Activated CD8-positive, alpha-beta memory T cell treated with anti-CD3 and anti-CD28 coated beads for 1 hour (primary cell): ENCODE measurements at places on chromosomes 1 and 21.

DNA sequence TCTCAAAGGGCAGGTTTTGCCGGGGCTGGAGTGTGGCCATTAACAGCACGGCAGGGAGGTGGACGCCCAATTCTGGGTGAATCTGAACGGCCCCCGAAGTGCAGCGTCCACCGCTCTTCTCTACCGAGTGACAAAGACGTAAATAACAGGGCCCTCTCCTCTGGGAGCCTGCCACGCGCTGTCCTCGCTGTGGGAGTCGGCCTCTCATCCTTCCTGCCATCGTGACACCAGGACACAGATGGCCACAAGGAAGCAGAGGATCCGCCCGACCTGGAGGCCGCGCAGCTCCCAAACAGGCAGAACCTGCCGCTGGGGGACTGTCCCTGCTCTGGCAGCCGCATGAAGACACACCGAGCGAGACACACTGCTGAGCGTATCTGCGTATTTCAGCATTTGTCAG lies 12.1 kb upstream of the CDK11B start:
- DNase-seq, result no peak

DNA sequence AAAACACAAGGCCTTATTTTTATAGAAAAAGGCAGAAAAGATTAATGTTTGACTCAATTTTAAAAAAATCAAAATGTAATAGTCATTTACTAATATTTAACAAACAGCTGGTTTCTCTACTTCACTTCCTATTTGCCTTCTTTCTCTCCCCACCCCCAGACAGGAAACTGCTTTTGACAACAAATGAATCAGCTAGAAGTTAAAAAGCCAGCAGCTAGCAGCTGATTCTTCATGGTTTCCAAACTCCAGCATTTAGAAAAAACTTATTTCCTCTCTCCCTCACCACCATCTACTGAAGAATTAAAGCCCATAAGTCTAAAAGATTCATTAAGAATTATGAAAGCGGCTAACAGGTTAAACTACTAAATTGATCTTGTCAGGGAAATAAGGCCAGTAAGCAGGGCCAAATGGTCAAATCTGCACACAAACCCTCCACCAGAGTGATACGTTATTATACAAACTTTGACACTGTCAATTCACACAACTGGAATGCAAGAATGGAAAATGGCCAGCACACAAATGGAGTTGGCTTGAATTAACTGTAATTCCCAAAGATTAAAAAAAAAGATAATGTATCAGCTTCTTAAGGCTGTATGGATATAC lies 4.0 kb downstream of the WDR26 start:
- DNase-seq, result no peak

DNA sequence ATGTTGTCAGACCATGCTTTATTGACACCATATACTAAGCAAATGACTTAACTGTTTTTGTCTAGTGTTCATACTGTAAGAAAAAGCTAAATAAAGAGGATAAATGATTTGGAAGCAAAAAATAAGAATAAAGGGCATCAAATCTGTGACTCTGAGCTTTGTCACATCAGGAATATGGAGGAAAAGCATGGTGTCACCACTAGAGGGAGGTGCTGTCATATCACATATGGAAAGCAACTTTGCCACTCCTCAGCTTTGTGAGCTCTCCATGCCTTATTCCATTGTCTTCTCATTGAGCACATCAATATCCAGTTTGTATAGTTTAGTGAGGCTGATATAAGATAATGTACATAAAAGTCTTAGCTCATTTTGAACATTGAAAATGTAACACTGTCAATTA lies 20.8 kb upstream of the GBP1 start:
- DNase-seq, result no peak

- no peak for DNase-seq
Measured at GRCh38 chr1:156961709-156962108, 41.3 kb downstream of the LRRC71 start.

- DNase-seq, result no peak
Measured at GRCh38 chr1:57600424-57600823, 176.6 kb upstream of the DAB1 start.

- DNase-seq, result no peak
Measured at GRCh38 chr1:35449334-35450008, 107.7 kb downstream of the KIAA0319L start.

- DNase-seq, result no peak
Measured at GRCh38 chr21:15761507-15762100, 31.8 kb downstream of the USP25 start.

- DNase-seq, result no peak
Measured at GRCh38 chr1:58465825-58466629, 80.5 kb downstream of the OMA1 start.

DNA sequence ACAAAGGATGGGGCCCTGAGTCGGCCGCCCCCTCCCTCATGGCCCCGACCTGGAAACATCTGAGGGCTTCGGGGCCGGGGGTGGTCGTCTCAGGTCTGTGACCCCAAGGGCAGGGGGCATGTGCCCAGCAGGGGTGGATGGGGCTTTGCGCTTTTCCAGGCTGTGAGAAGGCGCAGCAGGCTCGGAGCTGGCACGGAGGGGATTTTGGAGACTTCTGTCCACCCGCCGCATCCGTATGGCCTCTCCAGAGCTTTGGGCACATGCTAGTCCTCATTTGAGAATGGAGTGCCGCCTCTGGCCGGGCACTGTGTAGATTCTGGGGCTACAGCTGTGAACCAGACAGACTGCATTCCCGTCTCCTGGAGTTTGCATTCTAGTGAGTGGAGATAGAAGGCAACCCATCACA lies 66.1 kb upstream of the WNT4 start:
- DNase-seq, result no peak

GRCh38 chr1:162367772-162368171 lies 8.9 kb downstream of the SPATA46 start:
- DNase-seq, result no peak

- no peak for DNase-seq
Measured at GRCh38 chr1:206963740-206964139, 6.5 kb downstream of the FCAMR start.

DNA sequence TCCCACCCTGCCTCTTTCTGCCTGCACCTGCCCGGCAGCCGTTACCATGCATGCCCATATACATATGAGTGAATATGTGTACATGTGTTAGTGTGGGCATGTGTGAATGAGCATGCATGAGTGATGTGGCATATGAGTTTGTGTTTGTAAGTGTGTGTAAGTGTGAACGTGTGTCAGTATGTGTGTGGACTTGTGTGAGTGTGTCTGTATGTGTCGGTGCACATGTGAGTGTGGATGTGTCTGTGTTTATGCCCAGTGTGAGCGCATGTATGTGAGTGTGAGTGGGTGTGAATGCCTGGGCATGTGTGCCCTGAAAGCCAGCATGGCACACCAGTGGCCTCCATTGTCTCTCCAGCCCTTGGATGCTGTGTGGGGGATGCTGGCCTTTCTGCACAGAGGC lies 2.5 kb upstream of the UMODL1 start:
- DNase-seq, result no peak

GRCh38 chr1:36494971-36495370 lies 12.3 kb upstream of the CSF3R start:
- DNase-seq, result no peak

DNA sequence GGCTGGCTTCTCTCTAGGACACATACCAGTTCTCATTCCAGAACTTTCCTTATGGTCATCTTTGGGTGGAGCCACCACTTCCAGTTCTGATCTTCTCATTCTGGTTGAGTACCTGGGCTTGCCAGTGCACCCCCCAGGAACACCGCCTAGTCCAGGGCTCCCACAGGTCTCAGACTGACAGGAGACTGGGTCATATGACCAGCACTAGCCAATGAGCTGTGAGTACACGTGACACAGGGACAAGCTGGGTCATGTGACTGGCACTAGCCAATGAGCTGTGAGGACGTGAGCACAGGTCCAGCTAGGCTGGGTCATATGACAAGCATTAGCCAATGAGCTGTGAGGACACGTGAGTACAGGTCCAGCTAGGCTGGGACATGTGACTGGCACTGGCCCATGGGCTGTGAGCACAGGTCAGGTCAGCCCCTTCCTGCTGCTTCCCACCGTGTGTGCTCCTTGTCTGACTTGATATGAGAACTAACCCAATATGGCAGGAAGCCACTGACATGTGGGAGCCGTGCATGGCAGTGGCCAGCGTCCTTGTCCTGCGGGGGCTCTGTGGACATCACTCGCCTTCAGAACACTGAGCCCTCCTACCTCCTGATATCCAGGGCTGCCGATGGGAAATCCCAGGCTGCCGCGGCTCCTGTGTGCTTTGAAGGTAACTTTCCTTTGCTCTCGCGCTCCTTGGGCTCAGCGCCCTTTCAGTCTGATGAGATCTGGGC lies 22.7 kb downstream of the KRTAP10-1 start:
- no peak for DNase-seq

GRCh38 chr21:44962403-44962966 lies 22.7 kb downstream of the SLX9 start:
- DNase-seq, result no peak

- DNase-seq, result no peak
Measured at GRCh38 chr1:34162852-34163766, 1.9 kb downstream of the CSMD2 start.

DNA sequence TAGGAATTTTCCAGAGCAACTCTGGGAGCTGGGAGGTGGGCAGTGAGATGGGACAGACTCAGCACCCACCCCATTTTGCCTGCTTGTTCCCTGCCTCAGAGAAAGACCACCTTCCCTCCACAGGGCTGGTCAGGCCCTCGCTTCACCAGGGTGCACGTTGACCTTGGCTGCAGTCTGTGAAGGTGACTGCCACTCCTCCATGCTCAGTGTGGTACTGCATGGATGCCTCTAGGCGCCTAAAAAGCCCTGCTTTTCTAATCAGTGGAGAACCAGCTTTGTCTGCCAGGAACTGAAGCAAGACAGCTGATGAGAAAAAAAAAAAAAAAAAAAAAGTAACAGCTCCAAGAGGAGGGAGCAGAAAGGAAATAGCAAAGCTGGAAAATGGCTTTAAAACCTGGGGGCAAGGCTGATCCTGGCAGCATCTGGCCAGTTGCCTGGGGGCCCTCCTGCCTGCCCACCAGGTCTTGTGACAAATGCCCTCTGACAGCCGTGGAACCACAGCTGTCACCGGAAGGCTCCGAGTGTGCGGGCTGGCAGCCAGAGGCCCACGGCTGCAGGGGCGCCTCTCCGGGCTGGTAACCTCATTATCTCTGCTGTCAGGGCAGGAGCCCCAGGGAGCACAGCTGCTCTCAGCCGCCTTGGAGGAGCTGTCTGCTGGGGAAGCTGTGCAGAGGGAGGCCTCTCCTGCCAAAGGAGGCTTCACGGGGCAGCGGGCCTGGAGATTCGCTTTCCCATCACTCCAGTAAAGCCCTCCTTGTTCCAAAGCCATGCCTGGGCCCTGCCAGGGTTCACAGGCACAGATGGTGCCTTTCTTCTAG lies 13.7 kb downstream of the KIAA1614 start:
- no peak for DNase-seq

GRCh38 chr1:44566281-44567046 lies 107.8 kb downstream of the TMEM53 start:
- no peak for DNase-seq
